ENCODE measurements at places on chromosomes 1 and 21.
A peak's percentile ranks its signal among the peaks of the same experiment; 100 is the strongest.

DNA sequence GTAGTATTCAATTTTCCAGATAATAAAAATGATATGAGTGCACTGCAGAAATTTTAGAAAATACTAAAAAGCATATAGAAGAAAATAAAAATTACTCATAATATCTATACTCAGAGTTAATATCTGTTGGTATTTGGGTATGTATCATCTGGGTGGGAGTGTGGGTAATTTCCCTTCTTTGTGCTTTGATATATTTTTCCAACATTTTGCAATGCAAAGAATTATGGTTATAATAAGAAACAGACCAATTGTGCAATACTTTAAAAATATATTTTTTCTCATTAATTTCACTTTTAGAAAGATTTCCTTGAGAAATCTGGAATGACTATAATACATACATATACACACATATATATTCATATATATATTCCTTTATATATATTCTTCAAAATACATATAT, 665.7 kb downstream of the ADGRL2 start:
- no peaks in the 10 kb centered on the region for H3K4me1 ChIP-seq
- H3K27me3 ChIP-seq: no peaks in the 10 kb centered on the region
- no peaks in the 10 kb centered on the region for H3K36me3 ChIP-seq
- no peak overlapping the region for H3K27ac ChIP-seq

DNA sequence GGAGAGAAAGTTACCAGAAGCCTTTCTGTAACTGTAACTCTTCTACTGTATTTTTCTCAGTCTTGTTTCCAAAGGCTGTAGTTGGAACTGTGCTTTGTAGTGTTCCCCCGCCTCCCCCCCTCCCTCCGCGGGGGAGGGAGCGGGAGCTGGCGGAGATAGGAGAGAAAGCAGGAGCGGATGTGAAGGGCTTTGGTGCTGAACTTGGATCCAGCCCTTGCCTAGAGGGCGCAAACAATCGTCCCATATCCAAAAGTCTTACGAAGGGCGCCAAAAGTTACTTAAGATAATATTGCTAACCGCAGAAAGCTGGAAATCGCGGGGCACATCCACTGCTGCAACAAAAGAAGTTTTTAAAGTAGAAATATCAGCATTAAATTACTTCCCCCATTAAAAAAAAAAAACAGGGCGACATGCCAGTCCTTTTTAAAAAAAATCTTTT, 2.4 kb upstream of the NFIA start:
- H3K27me3 ChIP-seq: peaks cover 60% of the 10 kb centered on the region
- peaks cover 50% of the 10 kb centered on the region for H3K4me1 ChIP-seq
- no peak overlapping the region for H3K27ac ChIP-seq
- DNase-seq: peak; percentile 23
- H3K4me3 ChIP-seq: peak overlapping the region; percentile 21

DNA sequence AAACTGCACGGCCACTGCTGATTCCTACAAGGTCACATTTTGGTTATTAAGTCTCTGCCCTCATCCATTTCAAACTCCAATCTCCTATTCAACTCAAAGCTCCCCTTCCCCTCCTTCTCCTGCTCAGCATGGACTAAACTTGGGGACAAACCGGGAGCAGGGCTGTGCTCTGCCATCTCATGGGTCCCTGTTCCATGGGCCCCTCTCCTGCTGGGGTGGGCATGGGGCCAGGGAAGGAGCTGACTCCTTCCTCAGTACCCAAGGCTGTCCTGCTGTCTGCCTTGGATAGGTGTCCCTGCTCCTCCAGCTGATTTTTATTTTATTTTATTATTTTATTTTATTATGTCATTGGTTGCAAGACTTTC, 27.1 kb downstream of the TNNT2 start:
- H3K4me3 ChIP-seq: no peak overlapping the region
- H3K4me1 ChIP-seq: no peaks in the 10 kb centered on the region
- peaks cover 54% of the 10 kb centered on the region for H3K27me3 ChIP-seq
- H3K27ac ChIP-seq: no peak overlapping the region

DNA sequence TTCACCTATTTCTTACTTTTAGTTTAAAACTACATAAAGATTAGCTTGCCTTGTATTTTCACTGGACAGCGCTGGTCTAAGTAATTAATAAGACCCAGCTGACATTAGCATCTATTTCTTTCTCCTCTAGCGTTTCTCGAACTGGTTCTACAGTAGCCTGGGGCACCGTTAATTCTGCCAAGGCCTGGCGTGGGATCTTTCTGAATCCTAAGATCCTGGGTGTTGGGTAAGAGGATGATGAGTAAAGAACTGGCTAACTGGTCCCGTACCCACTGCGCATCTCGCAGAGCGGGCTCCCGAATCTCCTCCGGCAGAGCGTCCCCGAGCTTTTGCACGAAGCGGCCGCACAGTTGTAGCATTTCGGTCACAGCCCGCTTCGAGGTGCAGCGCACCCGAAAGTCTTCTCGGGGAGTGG, 309 bp downstream of the NSL1 start:
- H3K4me1 ChIP-seq: peaks cover 50% of the 10 kb centered on the region
- H3K4me3 ChIP-seq: peak overlapping the region; percentile 99
- H3K27me3 ChIP-seq: peaks cover 4% of the 10 kb centered on the region
- peak overlapping the region; percentile 97 for H3K27ac ChIP-seq
- peaks cover 28% of the 10 kb centered on the region for H3K36me3 ChIP-seq
- no peak for DNase-seq

GRCh38 chr1:225466848-225467192, 39.0 kb upstream of the LBR start:
- H3K36me3 ChIP-seq: peaks cover 2% of the 10 kb centered on the region
- H3K27ac ChIP-seq: peak overlapping the region; percentile 99
- H3K4me3 ChIP-seq: peak overlapping the region; percentile 90

DNA sequence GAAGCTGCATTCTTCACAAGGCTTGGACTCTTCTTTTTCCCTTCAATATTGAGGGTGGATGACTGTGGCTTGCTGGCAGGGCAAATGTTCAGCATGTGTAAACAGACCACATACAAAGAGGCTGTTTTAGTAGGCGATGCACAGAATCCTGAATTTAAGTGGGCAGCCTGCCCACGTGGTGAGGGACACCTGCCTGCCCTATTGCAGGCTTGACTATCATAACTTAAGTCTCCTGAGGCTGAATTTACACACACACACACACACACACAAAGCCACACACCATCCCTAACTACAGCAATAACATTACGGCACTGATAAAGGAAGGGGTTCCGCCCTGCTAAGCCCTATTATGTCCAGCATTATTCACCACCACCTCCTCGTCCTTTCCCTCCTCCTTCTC, 15.9 kb downstream of the SYT2 start:
- DNase-seq: no peak
- no peak overlapping the region for H3K27ac ChIP-seq
- H3K4me1 ChIP-seq: peaks cover 10% of the 10 kb centered on the region
- H3K4me3 ChIP-seq: no peak overlapping the region
- peaks cover 68% of the 10 kb centered on the region for H3K27me3 ChIP-seq

DNA sequence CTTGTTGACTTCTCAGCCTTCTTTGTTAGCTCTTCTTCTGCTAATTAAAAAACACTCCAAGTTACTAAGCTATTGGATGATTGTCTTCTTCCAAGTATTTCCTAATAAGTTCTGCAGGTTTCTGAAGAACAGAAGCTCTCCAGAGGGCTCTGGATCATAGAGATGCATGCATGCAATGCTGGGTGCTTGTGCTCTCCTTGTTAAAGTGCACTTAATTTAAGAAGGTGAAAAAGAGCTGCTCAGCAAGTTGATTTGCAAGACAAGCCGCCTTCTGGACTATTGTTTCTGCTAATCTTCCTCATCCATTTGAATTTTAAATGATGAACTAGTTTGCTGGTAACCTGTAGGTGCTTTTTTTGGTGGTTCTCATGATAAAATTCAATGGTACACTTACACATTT, 16.1 kb downstream of the RRP15 start:
- no peak overlapping the region for H3K4me3 ChIP-seq
- DNase-seq: no peak
- peaks cover 7% of the 10 kb centered on the region for H3K36me3 ChIP-seq
- H3K27ac ChIP-seq: no peak overlapping the region

DNA sequence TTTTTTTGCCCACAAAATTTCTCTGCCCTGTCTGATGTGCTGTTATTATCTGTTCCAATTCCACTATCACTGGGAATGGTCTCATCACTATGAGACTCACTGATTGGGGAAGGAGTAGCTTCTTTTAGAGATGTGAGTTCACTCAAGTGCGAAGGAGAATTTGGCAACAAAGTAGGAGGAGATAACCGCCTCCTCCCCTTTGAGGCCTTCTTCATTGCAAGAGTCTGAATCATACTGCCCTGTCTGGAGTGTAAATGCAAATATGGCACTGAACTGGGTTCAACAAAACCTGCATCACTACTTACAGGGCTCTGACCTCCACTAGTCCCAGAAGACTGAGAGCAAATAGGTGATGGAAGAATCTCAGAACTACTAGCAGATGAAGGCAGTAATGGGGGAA, 83.4 kb downstream of the ASH1L start:
- no peak for DNase-seq
- H3K4me3 ChIP-seq: no peak overlapping the region
- H3K27me3 ChIP-seq: no peaks in the 10 kb centered on the region

DNA sequence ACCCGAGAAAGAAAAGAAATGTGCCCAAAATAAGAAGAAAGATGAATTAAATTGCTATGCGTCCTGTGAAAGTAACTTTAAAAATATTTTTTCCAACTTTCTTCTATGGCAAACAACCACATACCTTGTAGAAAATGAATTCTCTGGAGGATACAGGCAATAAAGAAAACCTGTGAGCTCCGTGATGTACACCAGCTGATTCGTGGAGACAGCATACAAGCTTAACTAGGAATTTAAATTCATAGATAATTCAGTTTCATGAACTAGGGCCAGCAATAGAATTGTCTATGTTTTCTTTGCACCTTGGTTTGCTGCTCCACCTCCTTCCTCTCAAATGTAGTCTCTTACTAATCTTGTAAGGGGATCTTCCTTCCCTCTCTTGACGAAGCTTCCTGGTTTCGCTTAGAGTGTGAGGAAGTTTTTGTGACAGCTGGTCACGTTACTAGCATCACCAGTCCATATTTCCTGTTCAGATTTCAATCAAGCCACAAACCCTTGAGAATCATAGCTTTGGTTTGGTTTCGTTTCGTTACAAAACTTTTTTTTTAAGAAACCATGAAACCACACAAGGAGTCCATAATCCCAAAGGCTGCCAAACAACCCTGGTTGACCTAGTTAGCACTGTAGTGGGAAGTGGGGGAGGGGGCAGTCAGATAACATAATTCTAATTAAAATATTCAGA, 35.8 kb downstream of the GREM2 start:
- peak; percentile 41 for DNase-seq
- peaks cover 22% of the 10 kb centered on the region for H3K27me3 ChIP-seq
- H3K27ac ChIP-seq: peak overlapping the region; percentile 83
- H3K36me3 ChIP-seq: peaks cover 3% of the 10 kb centered on the region

DNA sequence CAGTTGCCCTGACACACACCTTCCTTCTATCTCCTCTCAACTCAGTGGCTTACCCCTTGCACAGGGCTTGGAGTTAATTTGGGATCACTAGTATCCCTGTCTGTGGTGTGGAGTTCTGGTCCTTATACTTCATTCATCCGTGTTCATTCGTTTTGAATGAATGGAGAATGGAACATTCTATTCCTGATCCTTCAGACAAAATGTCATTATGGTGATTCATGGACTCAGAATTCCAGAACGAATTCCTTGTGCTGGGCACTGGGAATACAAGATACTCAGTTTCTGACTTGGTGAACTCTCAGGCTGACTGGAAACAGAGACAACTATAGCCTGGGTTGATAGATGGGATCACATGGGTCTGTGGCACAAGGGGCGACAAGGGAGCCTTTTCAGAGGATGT, 49.9 kb upstream of the TRABD2B start:
- no peak overlapping the region for H3K27ac ChIP-seq
- H3K4me3 ChIP-seq: no peak overlapping the region
- no peak for DNase-seq
- no peaks in the 10 kb centered on the region for H3K36me3 ChIP-seq
- peaks cover 7% of the 10 kb centered on the region for H3K27me3 ChIP-seq

DNA sequence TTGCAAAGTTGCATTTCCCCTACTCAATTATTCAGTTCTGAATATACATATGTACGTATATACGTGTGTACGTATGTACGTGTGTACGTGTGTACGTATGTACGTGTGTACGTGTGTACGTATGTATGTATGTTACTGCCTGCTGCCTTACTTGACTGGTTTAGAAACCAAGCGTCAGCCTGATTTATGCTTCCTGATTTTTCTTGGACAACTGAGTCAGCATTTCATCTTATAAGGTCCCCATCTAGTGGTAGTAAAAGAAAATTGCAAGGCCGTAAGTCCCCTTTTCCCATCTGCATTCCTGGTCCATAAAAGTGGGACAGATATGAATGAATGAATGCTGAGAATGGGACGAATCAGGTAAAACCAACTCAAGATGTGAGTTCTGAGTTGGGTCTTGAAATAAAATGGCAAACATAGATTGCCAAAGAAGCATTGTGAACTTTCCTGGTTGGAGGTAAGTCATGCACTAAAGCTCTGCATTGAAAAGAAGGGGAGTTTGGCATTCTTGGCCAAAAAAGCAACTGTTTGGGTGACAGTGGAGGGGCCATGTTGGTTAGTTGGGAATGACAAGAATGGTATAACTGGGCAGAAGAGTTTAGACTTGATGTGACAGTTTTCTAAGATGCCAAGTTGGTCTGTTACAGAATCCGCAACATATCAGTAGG, 76.4 kb upstream of the DNAH14 start:
- DNase-seq: no peak
- no peak overlapping the region for H3K27ac ChIP-seq
- H3K27me3 ChIP-seq: peaks cover 6% of the 10 kb centered on the region
- H3K36me3 ChIP-seq: no peaks in the 10 kb centered on the region
- H3K4me3 ChIP-seq: no peak overlapping the region
- H3K4me1 ChIP-seq: no peaks in the 10 kb centered on the region

DNA sequence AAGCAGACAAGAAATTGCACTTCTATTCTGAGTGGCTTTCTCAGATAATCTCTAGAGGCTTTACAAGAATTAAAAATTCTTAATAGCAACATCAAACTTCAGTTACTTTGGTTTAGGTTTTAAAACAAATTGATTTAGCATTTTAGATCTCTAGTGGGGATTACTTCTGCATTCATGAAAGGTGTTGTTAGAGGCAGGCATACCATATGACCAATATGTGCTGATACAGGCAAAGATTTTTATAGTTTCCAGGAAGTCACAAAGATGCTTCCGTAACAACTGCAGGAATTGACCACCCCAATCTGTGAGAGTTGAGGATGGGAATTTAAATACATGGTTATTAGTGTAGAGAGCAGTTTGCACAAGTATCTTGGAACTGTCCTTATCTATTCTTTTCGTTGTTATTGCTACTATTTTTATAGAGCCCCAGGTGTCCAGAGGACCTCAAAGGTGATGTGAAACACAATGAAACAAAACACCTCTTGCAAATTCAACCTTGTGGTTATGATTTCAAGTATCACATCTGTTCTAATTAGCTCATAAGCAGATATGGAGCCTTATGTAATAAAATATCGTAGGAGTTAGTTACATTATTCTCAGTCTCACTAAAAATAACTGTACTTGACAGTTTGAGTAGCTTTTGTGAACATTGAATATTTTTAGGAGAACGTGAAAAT, 512.7 kb upstream of the ADGRL4 start:
- H3K36me3 ChIP-seq: no peaks in the 10 kb centered on the region
- no peak for DNase-seq
- no peaks in the 10 kb centered on the region for H3K4me1 ChIP-seq
- H3K4me3 ChIP-seq: no peak overlapping the region
- no peak overlapping the region for H3K27ac ChIP-seq

- H3K27ac ChIP-seq: no peak overlapping the region
- H3K27me3 ChIP-seq: no peaks in the 10 kb centered on the region
- no peak overlapping the region for H3K4me3 ChIP-seq
- peaks cover 23% of the 10 kb centered on the region for H3K4me1 ChIP-seq
- no peaks in the 10 kb centered on the region for H3K36me3 ChIP-seq
These were observed 242.5 kb upstream of the SGIP1 start for GRCh38 chr1:66291531-66291864.

GRCh38 chr1:100927276-100927675, 31.4 kb downstream of the SLC30A7 start:
- no peaks in the 10 kb centered on the region for H3K27me3 ChIP-seq
- peaks cover 37% of the 10 kb centered on the region for H3K4me1 ChIP-seq
- peaks cover 46% of the 10 kb centered on the region for H3K36me3 ChIP-seq
- no peak overlapping the region for H3K4me3 ChIP-seq
